ENCODE measurements at places on chromosomes 1 and 21.
A peak's percentile ranks its signal among the peaks of the same experiment; 100 is the strongest.

DNA sequence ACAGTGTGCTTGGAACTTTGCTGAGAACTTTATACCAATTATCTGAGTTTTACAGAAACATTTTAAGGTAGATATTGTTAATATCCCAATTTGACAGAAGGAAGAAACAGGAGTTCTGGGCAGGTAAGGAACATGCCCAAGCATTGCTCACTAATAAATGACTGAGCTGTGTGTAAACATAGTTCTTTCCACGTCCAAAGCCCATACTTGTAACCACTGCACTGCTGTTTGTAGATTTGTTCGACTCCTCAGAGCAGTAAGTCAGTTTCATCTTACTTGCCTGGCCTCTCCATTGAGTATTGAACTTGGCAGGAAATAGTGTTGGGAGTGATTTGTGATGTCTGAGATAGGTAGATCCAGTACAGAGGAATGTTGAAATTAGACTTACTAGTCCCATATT lies 335.1 kb downstream of the KIF26B start:
- no peak for DNase-seq

DNA sequence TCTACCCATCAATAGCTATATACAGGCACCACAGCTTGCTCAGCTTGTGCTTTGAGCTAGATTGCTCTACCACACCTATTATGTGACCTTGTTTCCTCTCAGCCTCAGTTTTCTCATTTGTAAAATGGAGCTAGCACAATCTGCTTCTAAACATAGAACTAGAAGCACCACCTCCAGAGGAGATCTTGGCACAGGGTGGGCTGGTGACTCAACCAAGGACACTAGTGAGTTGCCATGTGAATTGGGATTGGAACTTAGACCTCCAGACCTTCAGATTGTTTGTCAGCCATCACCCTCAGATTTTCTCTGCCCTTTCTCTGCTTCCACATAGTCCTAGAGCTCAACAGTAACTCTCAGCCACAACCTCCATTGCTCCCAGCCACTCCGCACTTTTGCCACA lies 3.0 kb upstream of the MACO1 start:
- DNase-seq: no peak

DNA sequence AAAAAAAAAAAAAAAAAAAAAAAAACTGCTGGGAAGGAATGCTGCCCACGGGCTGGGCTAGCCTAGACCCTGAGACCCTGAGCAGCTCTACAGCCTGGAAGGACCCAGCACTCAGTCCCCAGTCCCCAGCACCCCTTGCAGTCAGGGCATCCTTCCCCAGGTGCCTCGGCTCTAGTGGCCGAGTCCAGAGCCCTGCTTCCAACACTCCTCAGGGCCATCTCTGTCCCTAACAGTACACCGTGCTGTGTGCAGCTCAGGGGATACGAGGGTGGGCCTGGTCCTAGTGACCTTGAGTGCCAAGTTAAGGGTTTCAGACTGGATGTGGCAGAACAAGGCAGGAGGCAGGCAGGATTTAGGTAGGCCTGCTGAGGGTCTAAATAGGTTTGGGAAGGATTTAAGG lies 50.2 kb upstream of the LRP8 start:
- no peak for DNase-seq

GRCh38 chr1:226618380-226618779 lies 69.8 kb downstream of the STUM start:
- no peak for DNase-seq

GRCh38 chr1:29417147-29417858 lies 181.0 kb downstream of the PTPRU start:
- no peak for DNase-seq

DNA sequence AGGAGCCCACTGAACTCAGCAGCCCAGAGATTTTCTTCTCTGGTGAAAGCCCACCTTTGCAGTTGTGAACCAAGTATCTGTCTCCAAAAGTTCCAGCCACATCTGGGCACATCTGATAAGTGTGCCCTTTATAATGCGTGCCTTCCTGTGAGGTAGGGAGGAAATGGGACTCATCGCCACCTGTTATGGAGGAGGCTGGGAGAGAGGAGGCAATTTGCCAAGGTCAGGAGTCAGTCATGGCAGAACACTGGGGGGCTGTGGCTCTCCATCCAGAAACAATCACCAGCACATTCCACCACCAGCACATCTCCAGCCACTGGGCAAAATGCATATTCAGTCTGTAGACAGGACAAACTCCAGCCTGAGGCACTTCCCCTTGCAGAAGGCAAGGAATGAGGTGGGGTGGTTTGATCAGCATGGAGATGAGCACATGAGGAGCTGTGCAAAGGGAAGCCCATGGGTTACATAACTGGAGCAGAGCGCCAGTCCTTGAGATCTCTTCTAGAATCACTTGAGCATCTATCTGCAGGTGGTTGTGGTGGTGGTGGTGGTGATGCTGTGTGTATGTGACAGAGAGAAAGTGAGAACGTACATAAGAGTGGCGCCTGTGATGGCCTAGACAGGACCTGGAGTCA lies 15.0 kb upstream of the LEMD1 start:
- DNase-seq: no peak

- no peak for DNase-seq
Measured at GRCh38 chr1:9808459-9808858, 15.3 kb downstream of the CLSTN1 start.

DNA sequence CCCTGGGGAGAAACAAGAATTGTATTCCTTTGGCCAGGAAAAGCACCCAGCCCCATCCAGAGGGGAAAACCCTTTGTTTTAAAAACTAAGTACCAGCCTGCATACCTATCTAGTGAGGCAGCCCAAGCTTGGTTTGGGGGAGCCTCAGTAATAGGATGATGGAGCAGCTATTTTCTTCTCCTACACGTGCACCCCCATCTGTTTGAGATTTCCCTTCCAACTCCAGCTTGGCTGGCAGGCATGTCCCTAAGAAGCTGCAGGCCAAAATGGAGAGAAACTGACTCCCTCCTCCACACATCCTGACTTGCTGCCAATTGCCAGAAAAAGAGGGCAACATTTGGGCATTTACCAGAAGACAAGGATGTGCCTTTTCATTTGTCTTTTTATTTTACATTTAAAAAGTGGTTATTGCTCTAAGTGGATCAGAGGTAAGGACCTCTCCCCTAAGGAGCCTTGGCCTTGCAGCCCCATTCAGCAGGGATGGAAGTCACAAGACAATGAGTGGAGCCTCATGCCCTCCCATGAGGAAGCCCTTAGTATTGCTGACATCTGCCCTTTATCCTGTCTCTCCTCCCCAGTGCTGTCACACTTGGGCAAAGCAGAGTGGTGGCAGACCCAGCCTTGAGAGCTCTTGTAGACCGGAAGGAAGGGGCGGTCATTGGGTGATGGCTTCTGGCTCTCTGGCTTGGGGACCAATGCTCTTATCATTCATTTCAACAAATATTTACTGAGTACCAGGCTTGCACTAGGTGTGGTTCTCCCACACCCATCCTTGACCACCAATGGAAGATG lies 8.6 kb downstream of the FNDC5 start:
- DNase-seq: no peak

DNA sequence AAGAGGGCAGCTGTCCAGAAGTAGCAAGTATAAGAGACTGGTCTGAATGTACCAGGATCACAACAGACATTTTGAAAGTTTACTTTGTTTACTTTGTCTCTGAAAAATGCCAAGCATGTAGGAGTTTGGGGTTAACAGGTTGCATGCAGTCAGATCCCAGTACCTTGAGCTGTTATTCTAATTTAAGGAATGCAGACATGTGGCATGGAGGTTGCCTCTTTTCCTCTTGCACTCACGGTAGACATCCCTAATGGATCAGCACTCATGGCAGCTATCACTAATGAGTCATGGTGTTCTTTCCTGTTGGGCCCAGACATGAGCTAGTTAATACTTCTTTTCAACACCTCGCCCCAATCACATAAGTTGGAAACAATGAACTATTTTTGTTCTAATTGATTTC lies 67.3 kb downstream of the GADD45A start:
- DNase-seq: no peak

- DNase-seq: no peak
Measured at GRCh38 chr1:26307363-26307781, 936 bp upstream of the UBXN11 start.

DNA sequence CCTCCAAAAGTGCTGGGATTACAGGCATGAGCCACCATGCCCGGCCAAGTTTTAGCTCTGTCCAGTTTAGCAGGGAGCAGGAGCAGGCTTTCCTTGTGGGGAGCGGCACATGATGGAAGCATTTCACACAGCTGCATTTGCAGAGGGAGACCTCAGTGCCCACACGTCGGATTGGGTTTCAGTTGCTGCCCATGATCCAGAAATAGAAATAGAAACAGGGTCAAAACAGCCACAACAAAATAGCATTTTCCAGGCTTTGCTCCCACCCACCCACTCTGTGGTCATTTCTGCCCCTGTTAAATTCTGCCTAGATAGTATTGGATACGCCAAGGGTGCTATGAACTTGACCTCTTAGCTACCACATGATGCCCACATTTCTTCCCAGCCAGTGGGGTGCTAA lies 128.4 kb downstream of the CNIH3 start:
- no peak for DNase-seq

DNA sequence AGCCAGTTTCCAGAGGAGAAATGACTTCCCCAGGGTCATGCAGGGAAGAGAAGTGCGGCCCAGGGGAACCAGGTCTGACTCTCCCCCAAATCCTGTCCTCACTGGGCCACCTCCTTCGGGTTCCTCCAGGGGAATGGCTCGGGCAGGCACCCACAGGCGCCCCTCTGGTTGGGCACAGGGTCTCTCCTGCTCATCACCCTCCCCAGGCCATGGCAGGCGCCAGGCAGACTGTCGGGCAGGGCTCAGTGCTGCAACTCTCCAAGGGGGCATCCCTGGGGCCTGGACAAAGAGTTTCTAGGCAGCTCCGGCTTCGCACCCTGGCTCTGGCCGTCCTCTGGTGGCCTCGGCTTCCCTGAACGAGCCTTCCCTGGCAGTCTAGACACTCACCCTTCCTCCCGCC lies 75.6 kb downstream of the MEGF6 start:
- no peak for DNase-seq

DNA sequence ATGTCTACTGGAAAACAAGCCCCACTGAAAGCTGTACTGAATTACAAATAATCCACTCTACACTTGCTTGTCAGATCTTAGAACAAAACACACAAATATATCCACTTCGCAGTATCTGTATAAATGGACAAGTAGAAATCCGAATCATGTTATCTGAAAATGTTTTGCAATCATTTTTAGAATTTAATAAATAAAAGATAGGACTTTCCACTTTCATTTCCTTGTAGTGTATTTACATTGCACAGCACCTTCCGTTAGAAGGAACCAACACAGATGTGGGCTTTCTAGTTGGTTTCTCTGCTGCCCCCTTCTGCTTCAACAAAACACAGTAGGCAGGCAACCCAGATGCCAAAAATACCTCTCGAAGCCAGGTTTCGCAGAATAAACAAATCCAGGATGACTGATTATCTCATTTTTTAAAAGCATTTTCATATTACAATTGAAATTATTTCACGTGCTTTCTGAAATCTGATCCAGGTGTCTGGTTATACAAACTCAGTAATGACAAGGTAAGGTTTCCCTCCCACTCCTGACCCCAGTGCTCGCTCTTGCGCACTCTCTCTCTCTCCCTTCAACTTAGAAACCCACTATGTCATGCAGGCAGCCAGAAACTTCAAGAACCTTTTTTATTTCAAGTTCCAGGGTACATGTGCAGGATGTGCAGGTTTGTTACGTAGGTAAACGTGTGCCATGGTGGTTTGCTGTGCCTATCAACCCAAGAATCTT lies 389.9 kb downstream of the SMYD3 start:
- peak; percentile 87 for DNase-seq

GRCh38 chr21:35169574-35169973 lies 120.5 kb upstream of the RUNX1 start:
- DNase-seq: no peak

DNA sequence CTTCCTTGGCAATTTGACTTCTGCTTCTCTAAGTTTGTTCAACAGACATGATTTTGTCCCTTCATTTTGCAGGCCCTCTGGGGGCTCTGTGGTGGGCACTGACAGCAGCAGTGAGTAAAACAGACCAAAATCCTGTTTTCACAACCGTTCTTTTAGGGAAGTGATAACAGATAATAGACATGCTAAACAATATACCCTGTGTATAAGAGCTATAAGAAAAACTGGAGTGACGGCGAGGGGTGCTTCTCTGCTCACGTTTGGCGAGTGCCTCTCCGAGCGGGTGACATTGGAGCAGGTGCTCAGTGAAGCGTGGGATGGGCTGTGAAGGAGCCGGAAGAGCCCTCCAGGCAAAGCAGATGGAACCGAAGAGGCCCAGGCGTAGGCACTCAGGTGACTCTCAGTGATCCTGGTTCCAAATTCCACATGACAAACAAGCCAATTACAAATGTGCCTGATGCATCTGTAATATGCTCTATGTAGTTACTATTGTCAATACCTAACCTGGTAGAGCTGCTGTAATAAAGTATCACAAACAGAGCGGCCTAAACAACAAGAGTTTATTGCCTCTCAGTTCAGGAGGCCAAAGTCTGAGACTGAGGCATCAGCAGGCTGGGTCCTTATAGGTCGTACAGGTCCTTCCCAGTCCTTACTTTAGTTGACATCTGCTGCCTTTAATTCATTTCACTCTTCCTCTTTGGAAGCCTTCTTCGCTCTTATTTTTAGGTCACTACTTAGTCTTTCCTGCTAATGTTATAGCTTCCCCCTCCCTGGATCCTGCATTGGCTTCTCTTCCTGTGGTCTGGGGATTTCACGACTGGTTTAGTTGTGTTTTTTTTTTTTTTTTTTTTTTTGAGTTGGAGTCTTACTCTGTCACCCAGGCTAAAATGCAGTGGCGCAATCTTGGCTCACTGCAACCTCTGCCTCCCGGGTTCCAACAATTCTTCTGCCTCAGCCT lies 20.1 kb downstream of the OR2B11 start:
- peak; percentile 28 for DNase-seq

DNA sequence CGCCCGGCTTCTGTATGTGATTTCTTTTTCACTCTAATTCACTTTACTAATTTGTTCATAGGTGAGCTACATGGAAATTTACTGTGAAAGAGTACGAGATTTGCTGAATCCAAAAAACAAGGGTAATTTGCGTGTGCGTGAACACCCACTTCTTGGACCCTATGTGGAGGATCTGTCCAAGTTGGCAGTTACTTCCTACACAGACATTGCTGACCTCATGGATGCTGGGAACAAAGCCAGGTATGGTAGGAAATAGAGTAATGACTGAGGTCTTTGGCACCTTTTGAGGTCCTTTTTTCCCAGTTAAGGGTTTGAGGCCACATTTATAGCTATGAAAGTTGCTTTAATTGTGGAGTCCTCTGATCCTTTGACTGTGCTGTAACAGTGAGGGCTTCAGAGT lies 56.9 kb downstream of the KIF1B start:
- DNase-seq: no peak

GRCh38 chr1:166874464-166874863 lies 1.6 kb downstream of the TADA1 start:
- DNase-seq: no peak

GRCh38 chr1:37404711-37405110 lies 69.7 kb upstream of the ZC3H12A start:
- no peak for DNase-seq

- DNase-seq: no peak
Measured at GRCh38 chr1:38420666-38421065, 374.1 kb upstream of the POU3F1 start.

GRCh38 chr21:27536319-27536718 lies 569.4 kb upstream of the ADAMTS5 start:
- DNase-seq: no peak

DNA sequence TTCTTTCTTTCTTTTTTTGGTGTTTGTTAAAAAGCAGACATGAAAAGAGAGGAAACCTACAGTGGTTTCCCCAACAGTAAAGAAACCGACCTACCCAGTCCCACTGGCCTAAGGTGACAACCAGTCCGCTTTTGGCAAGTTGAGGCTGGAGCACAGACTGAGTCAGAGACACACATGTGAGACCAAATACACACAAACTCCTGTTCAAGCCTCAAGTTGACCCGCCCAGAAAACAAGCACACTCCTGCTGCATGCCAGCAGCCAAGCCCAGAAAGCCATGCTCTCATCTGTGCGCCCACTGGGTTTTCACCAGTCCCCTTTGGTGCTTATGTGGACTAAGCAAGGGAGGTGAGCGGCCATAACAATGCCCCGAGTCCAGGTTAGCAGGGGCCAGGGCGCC lies 64.6 kb upstream of the GPR153 start:
- no peak for DNase-seq
